ENCODE measurements at places on chromosomes 5 and 9. TPM values are rescaled to one million over a fixed set of nuclear protein-coding genes. Genes with fewer than 3 reads are reported as not detected.

SUB1 gene
- 152 TPM for polyA plus RNA-seq

KIF2A gene
- 11.6 TPM for polyA plus RNA-seq

AFAP1L1 gene
- 1.3 TPM for polyA plus RNA-seq

INSL4 gene
- not detected for polyA plus RNA-seq

SLC34A1 gene
- polyA plus RNA-seq, result not detected

GRCh38 chr9:74526215-74526614 is 29.1 kb downstream of the RORB start:
- DNase-seq, result no peak

GRCh38 chr5:143714629-143715028 is 97.3 kb upstream of the HMHB1 start:
- no peak for DNase-seq

- no peak for DNase-seq
Observed at GRCh38 chr5:122584411-122585300, 190.2 kb upstream of the SNX2 start.

DNA sequence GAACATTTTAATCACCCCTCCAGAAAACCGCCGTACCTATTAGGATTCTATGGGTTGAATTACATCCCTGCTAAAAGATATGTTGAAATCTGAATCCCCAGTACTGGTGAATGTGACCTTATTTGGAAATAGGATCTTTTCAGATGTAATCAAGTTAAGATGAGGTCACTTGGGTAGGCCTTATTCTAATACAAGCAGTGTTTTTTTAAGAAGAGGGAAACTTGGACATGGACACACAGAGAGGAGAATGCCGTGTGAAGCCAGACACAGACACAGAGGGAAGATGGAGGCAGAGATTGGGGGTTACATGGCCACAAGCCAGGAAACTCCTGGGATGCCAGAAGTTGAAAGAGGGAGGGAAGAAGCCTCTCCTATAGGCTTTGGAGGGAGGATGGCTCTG is 183.5 kb downstream of the GNA14 start:
- no peak for DNase-seq

- DNase-seq, result no peak
Observed at GRCh38 chr5:72133212-72133990, 26.1 kb downstream of the MAP1B start.

DNA sequence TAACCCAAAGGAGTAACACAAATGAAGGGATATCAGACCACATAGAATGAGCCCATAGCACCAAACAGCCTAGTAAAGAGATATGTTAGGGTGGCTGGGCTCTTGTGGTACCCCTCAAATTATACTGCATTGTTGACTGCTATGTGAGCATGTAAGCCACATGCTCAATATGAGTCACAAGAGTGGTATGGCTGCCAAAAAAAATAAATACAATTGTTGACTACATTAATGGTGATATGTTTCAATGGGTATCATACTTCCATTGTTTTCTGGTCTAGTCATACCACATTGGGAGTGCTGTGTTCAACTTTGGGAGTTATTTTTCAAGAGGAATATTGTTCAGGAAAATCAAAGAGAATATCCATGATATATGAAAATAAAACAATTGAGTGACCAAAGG is 162.4 kb upstream of the PIK3R1 start:
- DNase-seq, result no peak

DNA sequence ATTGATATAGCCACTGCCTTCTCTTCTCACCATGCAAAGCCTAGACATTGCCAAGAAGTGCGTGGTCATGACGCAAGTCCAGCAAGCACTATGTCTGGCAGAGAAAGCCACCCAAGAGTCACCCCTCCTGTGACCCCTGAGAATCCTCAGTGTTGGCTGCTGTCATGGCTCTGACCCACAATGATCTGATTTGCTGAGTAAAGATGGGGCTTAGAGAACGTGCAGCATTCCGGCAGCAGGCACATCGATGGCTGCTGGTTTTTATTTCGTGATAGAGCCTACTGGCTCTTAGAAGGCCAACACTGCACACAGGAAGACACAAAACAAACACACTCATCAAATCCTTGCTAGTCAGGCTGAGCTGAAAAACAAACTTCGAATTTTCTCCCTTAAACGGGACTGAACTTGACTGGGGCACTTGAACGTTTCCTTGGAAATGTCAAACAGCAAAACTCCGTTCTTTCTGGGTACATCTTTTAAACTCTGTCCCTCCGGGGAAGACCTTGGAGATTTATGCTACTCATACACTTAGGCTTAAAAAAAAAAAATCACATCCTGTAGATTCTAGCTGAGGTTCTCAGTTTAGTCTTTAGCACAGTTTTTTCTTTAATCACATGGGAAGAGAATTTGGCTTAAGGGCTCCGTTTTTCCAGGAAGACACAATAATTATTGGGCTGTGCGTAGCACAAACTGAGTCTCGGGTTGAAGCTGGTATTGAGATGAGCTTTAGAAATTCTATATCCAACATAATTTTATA is 88.2 kb upstream of the BASP1 start:
- no peak for DNase-seq

DNA sequence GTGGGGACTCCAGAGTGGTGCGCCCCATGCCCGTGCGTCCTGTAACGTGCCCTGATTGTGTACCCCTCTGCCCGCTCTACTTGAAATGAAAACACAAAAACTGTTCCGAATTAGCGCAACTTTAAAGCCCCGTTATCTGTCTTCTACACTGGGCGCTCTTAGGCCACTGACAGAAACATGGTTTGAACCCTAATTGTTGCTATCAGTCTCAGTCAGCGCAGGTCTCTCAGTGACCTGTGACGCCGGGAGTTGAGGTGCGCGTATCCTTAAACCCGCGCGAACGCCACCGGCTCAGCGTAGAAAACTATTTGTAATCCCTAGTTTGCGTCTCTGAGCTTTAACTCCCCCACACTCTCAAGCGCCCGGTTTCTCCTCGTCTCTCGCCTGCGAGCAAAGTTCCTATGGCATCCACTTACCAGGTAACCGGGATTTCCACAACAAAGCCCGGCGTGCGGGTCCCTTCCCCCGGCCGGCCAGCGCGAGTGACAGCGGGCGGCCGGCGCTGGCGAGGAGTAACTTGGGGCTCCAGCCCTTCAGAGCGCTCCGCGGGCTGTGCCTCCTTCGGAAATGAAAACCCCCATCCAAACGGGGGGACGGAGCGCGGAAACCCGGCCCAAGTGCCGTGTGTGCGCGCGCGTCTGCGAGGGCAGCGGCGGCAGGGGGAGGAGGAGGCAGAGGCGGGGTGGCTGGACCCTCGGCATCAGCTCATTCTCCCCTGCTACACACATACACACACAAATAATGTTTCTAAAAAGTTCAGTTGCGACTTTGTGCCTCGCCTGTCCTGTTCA is 668 bp downstream of the GLIS3 start:
- no peak for DNase-seq

DNA sequence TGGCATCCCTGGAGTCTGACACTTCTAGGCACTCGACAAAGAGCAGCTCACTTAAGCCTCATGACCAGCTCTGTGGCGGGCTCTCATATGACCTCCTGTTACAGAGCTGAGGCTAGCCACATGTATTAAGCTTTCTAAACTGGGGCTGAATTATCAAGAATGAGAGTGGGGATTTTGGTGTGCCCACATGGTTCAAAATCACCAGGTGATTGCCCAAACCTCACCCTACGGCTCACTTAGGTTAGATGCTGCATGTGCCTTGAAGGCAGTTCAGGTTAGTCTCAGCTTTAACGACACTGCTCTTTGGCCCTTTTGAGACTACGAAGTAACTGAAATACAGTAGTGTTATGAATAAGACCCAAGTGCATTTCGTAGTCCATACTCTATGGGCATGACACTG is 39.4 kb upstream of the SMIM32 start:
- DNase-seq, result no peak

- DNase-seq, result no peak
Observed at GRCh38 chr9:10341057-10341456, 271.7 kb downstream of the PTPRD start.

Measured in BJ (cell line).